Stimulated activated CD8-positive, alpha-beta memory T cell treated with anti-CD3 and anti-CD28 coated beads, Interleukin-4, amount 100 ng/mL, for 4 hours (primary cell): ENCODE measurements at places on chromosomes 2 and 18.

DNA sequence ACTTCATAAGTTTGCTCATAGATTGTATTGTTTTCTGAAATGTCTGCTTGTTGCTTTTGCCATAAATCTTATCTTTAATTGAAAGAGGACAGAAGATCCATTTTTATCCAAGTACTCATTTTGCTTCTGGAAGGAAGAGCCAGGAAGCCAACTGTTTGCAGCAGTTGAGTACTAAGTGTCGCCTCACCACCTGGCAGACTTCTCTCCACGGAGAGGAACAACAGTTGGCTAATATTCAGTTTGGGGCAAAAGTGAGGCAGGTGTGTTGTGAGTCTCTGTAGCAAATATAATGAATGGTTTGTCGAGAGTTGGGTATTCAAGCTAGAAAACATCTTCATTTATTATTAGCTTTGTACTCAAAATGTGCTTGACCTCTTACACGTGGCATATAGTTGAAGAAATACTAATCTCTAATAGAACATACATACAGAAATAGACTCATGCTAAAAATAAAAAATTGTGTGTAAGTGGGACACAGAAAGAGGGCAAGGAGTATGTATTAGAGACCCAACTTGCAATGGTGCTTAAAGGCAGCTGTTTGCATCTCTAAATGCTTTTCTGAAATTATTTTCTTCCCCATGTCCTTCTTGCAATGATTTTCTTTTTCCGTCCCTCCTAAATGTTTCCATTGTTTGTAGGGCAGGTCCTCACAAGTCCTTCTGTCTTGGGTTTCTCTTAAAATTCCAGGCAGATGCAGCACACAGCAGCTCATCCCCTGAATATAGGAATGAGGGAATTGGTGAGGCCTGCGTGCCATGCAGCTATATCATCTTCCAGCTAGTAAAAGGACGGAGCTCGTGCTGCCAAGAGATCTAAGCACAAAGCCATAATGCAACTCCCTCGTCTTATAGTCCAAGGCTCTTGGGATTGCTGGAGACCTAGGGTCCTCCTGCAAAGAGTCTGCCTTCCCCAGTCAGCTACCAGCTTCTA is 44.8 kb upstream of the MAP3K20 start:
- DNase-seq = no peak

GRCh38 chr2:151544449-151544848 is 134.7 kb downstream of the RIF1 start:
- DNase-seq = no peak

DNA sequence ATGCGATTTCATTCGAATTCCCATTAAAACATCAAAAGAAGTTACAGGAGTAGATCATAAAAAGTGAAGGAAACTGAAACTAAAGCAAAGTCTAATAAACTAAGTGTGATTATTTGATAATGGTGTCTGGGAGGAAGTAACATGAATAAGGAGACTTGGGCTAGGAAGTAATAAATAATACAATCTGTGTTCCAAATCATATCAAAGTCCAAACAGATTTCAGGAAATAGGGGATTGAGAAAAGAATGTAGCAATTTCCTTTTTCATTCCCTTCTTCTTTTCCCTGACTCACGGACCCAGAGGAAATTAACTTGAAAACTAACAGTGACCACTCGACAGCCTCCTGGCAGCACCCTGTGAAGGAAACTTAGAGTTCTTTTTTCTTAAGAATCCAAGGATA is 758.4 kb upstream of the GCFC2 start:
- DNase-seq = no peak

- no peak for DNase-seq
Observed at GRCh38 chr2:65456886-65457285, 24.5 kb upstream of the SPRED2 start.

DNA sequence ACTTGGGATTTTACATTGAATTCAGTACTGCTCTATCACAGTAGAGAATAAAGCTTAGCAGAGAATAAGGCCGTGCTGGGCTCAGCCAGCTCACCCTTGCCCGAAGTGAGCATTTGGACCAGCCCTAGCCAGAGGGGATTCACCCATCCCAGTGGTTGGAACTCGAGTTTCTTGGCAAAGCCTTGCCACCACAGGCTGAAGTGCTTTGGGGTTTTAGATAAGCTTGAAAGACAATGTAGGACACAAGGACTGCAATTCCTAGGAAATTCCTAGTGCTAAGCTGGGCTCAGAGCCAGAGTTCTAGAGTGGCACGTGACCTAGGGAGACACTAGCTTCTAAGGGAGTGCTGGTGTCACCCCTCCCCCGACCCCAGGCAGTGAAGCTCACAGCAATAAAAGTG is 28.0 kb downstream of the SERPINB11 start:
- no peak for DNase-seq

DNA sequence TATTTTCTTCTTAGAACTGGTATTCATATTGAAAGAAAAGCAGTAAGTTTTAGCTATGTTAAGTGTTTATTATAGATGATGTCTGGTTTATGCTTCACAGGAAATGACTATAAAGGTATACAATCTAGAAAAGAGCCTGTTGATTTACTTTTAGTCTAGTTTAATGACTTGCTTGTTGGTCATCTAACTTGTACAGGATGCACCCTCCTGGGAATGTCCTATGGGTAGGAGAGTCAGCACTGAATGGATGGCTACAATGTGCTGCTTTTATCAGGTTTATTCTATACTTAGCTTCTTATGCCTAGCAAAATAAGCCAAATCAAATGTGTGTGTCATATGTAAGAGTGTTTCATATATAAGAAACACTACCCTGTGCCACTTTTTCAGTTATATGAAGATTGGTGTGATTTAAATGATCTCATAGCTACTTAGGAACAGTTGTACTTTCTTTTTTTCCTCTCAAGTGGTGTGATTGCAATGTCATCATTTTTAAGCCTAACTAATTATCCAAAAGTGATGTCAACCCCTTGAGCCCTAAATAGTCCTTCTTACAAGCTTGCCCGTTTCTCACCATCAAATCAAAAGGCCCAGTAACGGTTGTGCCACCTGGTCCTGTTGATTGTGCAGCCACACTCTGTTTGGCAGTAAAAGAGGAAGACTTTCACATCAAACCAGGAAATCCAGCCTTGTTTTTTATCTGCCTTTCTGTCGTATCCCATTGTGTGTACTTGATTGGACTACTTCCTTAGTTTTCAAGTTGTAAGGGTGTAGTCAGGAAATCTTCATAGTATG is 176.0 kb downstream of the DIS3L2 start:
- DNase-seq = no peak

GRCh38 chr2:217208867-217209266 is 349.0 kb upstream of the TNP1 start:
- no peak for DNase-seq

DNA sequence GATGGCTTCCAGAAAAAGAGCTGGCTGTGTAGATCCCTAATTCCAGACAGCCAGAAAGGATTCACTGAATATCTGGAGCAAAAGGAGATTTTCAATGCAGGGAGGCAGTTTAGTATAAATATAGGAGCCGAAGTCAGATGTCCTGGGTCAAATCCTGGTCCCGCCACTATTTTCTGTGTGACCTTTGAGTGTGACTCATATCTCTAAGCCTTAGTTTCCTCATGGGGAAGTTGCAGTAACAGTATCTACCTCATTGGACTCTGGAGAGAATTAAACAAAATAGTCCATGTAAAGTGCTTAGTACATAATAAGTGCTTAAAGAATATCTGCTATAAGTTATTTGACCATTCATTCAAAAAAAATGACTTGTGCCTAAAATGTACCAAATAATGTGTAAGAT is 52.1 kb upstream of the ITGA6 start:
- DNase-seq = no peak

- DNase-seq = no peak
Observed at GRCh38 chr2:8566774-8567468, 114.9 kb upstream of the ID2 start.
